ENCODE measurements at places on chromosomes 2 and 18. TPM values are rescaled to one million over a fixed set of nuclear protein-coding genes. Genes with fewer than 3 reads are reported as not detected.
A peak's percentile ranks its signal among the peaks of the same experiment; 100 is the strongest.

Gene BUB1
- 56.1 TPM for total RNA-seq

DNA sequence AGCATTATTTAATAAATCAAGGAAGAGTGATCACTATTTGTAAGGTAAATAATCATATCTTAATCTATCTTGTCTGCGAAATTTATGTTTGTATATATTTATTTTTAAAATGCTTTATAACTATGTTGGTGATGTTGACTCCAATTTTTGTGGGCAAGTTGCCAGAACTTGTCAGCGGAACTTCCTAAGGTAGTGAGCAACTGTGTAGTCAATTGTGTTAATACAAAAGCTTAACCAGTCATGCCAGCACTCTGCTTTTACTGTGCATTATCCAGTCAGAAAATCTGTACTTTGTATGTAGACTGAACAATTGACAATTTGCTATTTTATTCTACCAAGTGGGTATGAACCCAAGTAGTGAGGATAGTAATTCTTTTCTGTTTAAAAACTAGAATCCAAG is 61.9 kb upstream of the RND3 start:
- no peaks in the 10 kb centered on the region for H3K4me1 ChIP-seq
- no peak overlapping the region for H3K27ac ChIP-seq
- no peaks in the 10 kb centered on the region for H3K36me3 ChIP-seq
- no peak overlapping the region for H3K4me3 ChIP-seq
- H3K27me3 ChIP-seq, result no peaks in the 10 kb centered on the region
- no peak for DNase-seq

Gene GALNT5
- total RNA-seq, result not detected

GRCh38 chr2:201994973-201995638 is 38.5 kb upstream of the FZD7 start:
- no peak for DNase-seq
- no peak overlapping the region for H3K27ac ChIP-seq
- no peaks in the 10 kb centered on the region for H3K4me1 ChIP-seq

DNA sequence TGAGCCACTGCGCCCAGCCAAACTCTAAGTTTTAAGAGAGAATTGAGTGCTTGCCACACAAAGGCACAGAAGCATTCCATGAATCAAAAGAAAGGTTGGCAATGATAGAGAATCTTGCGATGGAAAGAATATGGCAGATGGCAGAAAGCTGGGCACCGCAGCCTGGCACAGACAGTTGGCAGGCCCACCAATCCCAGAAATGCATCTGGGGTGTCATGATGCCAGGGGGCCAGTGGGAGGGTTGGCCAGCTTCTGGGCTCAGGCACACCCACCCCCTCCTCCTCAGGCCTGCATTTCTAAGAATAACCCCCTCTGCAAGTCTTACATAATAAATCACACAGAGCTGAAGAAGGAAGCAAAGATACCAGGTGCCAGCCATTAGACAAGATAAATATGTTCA is 19.6 kb downstream of the ZNF2 start:
- H3K4me3 ChIP-seq, result no peak overlapping the region
- no peak for DNase-seq
- no peak overlapping the region for H3K27ac ChIP-seq
- peaks cover 1% of the 10 kb centered on the region for H3K27me3 ChIP-seq
- H3K4me1 ChIP-seq, result no peaks in the 10 kb centered on the region
- H3K36me3 ChIP-seq, result peaks cover 30% of the 10 kb centered on the region

DNA sequence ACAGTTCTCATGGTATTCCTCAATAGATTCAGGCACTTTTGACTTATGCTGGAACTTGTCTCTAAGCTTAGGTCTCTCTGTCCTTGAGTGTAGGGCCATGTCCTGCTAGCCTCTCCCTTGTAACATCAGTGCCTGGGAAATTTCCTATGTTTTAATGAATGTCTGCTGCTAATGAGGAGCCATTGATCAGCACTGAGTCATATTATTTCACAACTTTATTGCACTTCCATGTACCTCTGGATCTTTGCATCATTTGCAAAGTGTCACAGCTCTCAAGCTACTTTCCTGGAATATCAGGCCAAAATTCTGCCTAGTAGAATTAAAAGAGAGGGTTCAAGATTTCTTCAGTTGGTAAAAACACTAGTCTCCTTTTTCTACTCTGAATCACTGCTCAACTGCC is 102.5 kb downstream of the GAREM1 start:
- no peak overlapping the region for H3K27ac ChIP-seq
- H3K27me3 ChIP-seq, result peaks cover 2% of the 10 kb centered on the region
- no peaks in the 10 kb centered on the region for H3K36me3 ChIP-seq
- no peaks in the 10 kb centered on the region for H3K4me1 ChIP-seq

Gene C2orf92
- 17.2 TPM for total RNA-seq

GRCh38 chr2:32900246-32900973 is 46.3 kb upstream of the LTBP1 start:
- no peak for DNase-seq
- H3K4me1 ChIP-seq, result no peaks in the 10 kb centered on the region
- H3K27me3 ChIP-seq, result peaks cover 8% of the 10 kb centered on the region
- H3K36me3 ChIP-seq, result no peaks in the 10 kb centered on the region
- H3K4me3 ChIP-seq, result no peak overlapping the region

GRCh38 chr2:229733611-229734245 is 19.4 kb upstream of the DNER start:
- no peak for DNase-seq
- H3K27me3 ChIP-seq, result peaks cover 2% of the 10 kb centered on the region
- H3K27ac ChIP-seq, result no peak overlapping the region
- H3K4me3 ChIP-seq, result no peak overlapping the region

- H3K27me3 ChIP-seq, result peaks cover 36% of the 10 kb centered on the region
- H3K4me1 ChIP-seq, result no peaks in the 10 kb centered on the region
- H3K36me3 ChIP-seq, result peaks cover 2% of the 10 kb centered on the region
- no peak overlapping the region for H3K4me3 ChIP-seq
Observed at GRCh38 chr2:17544256-17544655, 3.8 kb downstream of the VSNL1 start.

DNA sequence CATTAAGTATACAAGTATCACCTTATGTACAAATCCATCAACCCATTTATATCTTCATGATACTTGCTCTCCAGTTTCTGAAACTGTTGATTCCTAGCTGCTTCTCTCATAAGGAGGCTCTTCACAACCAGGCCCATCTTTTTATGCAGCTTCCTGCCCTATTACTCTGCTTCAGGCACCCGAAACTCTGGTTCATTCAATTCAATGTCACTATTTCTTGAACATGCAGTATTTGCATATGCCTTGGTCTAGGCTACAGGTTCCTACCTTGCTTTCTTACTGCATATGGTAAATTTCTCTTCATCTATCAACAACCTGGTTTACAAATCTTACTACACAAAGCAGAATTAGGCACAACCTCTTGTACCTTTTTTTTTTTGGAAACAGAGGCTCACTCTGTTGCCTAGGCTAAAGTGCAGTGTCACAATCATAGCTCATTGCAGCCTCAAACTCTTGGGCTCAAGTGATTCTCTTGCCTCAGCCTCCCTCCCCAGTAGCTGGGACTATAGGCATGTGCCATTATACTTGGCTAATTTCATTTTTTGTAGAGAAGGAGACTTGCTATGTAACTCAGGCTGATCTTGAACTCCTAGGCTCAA is 2.7 kb upstream of the CDKL4 start:
- H3K27ac ChIP-seq, result no peak overlapping the region
- peaks cover 13% of the 10 kb centered on the region for H3K4me1 ChIP-seq
- H3K36me3 ChIP-seq, result peaks cover 15% of the 10 kb centered on the region
- DNase-seq, result no peak

Gene FOXD4L1
- total RNA-seq, result 0.32 TPM

DNA sequence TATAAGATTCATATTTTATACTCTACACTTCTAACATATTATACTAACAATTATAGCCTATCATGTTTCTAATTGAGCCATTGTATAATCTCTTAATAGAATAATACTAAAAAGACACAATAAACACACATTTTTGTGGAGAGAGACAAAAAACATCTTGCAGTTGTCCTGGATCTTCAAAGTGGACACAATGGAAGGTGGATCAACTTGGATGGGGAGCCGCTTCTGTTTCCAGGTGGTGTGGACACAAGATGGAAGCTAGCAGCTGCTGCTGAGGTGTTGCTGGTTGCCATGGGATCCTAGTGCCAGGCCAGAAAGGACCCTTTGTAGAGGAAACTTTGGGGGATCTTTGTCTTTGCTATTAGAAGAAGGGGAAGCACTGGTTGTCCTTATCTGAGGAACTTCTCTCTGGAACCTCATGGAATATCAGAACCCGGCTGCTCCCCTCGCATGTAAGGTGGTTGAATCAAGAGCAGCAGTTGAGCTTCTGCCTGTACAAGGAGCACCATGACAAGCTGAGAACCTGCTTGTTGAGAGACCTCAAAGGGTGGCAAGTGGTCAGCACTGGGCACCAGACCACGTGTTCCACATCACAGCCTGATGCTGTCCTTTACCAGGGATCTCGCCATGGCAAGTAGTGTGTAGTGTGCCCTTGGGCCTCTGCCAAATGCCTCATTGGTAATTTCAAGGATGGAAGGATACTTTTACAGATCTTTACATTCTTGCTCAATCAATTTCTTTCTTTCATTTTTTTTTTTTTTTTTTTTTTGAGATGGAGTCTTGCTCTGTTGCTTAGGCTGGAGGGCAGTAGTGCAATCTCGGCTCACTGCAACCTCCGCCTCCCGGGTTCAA is 232.2 kb downstream of the MYCN start:
- H3K27ac ChIP-seq, result no peak overlapping the region
- no peak for DNase-seq
- H3K36me3 ChIP-seq, result no peaks in the 10 kb centered on the region

- no peaks in the 10 kb centered on the region for H3K4me1 ChIP-seq
- DNase-seq, result no peak
- no peaks in the 10 kb centered on the region for H3K27me3 ChIP-seq
- no peak overlapping the region for H3K27ac ChIP-seq
- peaks cover 11% of the 10 kb centered on the region for H3K36me3 ChIP-seq
- H3K4me3 ChIP-seq, result no peak overlapping the region
Observed at GRCh38 chr2:215369181-215369760, 57.4 kb downstream of the ATIC start.

Gene FN1
- 2.7 TPM for total RNA-seq

Gene SLC19A3
- not detected for total RNA-seq

Gene ERCC3
- 63.1 TPM for total RNA-seq

DNA sequence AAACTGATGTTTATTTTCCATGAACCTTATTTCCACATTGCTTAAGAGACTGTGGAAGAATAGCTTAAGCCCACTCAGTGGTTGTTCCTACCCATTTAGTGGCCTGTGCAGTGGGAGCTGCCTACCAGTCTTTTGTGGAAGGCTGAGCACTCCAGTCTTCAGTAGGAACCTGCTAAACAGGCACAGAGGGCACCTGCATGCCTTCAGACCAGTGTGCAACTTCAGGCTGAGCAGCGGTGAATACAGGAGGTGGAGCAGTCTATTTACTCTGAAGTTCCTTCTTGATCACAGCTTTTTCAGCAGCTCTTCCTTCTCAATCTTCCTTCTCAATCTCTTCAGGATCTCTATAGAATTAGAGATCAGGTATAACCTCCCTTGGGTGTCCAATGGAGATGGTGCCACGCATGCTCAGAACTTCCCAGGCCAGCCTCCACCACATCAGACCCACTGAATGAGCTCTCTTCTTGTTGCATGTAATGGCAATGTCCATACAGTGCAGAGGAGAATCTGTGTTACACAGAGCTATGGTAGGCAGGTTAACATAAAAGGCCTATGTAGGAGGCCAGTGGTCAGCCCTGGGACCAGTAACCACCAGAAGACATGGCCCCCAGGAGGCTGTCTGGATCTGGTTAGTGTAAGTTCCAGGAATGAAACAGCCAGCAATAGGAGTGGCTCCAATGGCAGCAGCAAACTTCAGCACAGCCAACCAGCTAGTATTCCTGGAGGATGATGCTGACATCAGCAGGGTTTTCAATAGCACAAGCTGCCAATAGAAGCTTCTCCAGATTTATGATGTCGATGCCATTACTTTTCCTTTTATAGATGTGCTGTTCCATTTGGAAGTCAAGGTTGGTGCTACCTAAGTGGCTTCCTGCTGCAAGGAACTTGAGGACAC is 47.9 kb upstream of the MAT2A start:
- H3K36me3 ChIP-seq, result no peaks in the 10 kb centered on the region
- DNase-seq, result no peak
- H3K27ac ChIP-seq, result no peak overlapping the region

GRCh38 chr2:156331572-156332283 is 793 bp downstream of the NR4A2 start:
- peaks cover 74% of the 10 kb centered on the region for H3K4me1 ChIP-seq
- H3K27ac ChIP-seq, result peak overlapping the region; percentile 97
- H3K4me3 ChIP-seq, result peak overlapping the region; percentile 91
- peak; percentile 23 for DNase-seq

Gene CYBRD1
- total RNA-seq, result 4.2 TPM

GRCh38 chr18:76874642-76875389 is 52.5 kb downstream of the ZNF236 start:
- no peak for DNase-seq
- peaks cover 40% of the 10 kb centered on the region for H3K36me3 ChIP-seq

DNA sequence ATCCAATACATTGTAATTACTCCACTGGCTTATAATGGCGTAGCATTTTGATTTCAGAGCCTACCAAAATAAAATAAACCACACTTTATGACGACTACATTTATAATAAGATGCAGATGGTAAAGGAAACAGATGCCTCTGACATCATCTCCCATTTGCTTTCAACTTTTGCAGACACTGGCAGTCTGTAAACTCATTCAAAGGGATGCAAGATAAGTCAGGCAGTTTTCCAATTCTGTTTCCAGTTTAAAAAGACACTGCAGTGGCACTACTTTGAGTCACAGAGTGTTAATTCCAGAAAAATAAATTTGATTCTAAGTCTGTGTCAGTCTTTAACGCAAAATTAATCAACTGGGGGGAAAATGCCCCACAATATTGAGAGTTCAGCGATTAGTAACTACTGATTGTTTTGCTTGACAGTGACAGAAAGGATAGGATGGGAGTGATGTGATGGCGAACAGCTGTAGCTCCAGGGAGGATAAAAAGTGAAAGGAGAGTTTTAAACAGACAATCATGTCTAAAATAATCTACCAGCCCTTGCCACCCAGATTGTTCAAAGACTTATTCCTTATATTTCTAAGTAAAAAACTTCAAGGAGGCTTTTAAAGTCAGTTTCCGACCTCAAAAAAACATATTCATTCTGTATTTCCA is 6.7 kb downstream of the DSEL start:
- H3K27me3 ChIP-seq, result peaks cover 14% of the 10 kb centered on the region
- no peaks in the 10 kb centered on the region for H3K36me3 ChIP-seq
- no peak overlapping the region for H3K4me3 ChIP-seq
- H3K4me1 ChIP-seq, result no peaks in the 10 kb centered on the region

Gene RMDN2
- 1.3 TPM for total RNA-seq

Gene RAB3GAP1
- 25.6 TPM for total RNA-seq

DNA sequence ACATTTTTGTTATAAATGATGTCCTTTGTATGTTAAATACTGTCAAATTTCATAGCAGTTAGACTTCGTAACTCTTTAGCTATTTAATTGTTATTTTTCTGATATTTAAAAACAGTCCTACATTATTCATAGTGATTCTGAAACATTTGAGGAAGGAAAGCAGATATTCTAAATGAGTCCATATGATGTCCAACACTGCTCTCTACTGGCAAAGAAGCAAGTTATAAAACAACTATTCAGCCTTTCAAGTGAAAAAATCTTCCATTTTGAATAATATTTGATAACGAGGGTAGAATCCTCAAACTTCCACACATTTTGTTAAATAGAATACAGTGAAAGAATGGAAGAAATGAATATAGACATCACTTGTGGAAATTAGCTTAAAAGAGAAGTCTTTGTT is 220.8 kb downstream of the GULP1 start:
- H3K27me3 ChIP-seq, result peaks cover 2% of the 10 kb centered on the region
- no peaks in the 10 kb centered on the region for H3K4me1 ChIP-seq
- no peak for DNase-seq

- peak overlapping the region; percentile 40 for H3K27ac ChIP-seq
- no peak overlapping the region for H3K4me3 ChIP-seq
- DNase-seq, result peak; percentile 70
- H3K36me3 ChIP-seq, result peaks cover 57% of the 10 kb centered on the region
- H3K4me1 ChIP-seq, result peaks cover 45% of the 10 kb centered on the region
Observed at GRCh38 chr2:113198790-113199612, 25.2 kb downstream of the PSD4 start.

Data from activated T-helper 1 cell treated with anti-CD3 and anti-CD28 coated beads, Interleukin-12 subunit alpha, Interleukin-12 subunit beta, Interleukin-2, Interleukin-4 antibody, amounts not matched to agents 30 ng/mL and 10 ng/mL and 1 ng/mL, durations not matched to agents 14 hours and 24 hours and 36 hours (primary cell).